CD4-positive, alpha-beta T cell (primary cell): ENCODE measurements at places on chromosomes 4 and X. TPM values are rescaled to one million over a fixed set of nuclear protein-coding genes. Genes with fewer than 3 reads are reported as not detected.

- DNase-seq, result no peak
These were observed 25.7 kb upstream of the MND1 start for GRCh38 chr4:153318696-153319320.

CFI gene
- total RNA-seq, result not detected

DNA sequence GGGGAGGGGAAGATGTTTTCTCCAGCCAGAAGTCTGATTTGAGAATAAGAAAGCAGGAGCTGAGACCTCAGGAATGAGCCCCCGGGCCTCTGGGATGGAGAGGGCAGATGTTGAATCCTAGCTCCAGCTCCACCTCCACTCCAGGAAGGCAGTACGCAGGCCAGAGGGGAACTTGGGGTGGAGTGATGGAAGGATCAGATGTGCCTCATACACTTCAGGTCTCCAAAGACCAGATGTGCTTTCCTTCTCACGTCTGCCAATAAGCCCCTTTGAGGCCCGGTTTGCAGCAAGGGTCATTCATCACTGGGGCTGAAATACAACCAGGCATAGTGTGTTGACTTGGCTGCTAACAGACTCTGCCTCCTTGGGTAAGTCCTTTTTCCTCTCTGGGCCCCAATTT is 28.1 kb downstream of the STARD8 start:
- no peak for DNase-seq

AKAP14 gene
- total RNA-seq, result not detected

- no peak for DNase-seq
These were observed 1.3 kb upstream of the CLCN5 start for GRCh38 chrX:49921109-49921508.

SPANXC gene
- not detected for total RNA-seq

SULT1B1 gene
- total RNA-seq, result 9.4 TPM

VSIG1 gene
- 14.9 TPM for total RNA-seq

DNA sequence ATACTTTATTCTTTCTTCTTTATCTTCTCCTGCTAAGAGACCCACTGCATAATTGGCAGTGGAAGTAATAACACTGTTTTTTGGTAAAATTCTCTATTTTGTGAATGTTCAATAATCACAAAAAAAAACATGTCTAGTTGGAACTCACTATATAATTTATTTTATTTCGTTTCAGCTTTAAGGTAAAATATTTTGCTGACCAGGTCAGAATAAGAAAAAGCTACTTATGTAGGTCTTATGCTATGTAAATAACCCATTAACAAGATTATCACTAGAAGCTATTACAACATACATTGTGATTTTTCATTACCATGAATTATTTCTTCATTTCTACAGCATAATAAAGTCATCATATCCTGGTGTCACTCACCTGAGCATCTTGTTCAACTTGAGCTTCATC is 19.3 kb downstream of the ANXA5 start:
- DNase-seq, result no peak

DNA sequence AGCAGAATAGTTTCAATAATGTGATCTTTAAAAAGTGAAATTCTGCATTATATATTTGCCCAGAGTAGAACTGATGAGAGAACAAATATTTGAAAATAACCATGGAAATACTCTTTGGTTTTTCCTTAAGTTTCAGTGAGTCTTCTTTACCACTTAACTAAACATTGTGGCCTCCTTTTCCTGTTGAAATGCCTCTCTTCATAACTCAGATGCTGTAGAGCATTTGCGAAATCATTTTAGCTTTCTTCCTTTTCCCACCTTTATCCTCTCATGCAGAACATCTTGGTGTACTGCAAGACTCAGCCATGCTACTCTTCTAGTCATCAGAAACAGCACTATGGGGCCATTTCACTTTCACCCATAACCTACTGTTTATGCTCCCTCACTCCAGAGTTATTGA is 48.2 kb downstream of the CASK start:
- DNase-seq, result no peak

- DNase-seq, result no peak
These were observed 1.0 kb upstream of the GUCY1B1 start for GRCh38 chr4:155757745-155758265.

DNA sequence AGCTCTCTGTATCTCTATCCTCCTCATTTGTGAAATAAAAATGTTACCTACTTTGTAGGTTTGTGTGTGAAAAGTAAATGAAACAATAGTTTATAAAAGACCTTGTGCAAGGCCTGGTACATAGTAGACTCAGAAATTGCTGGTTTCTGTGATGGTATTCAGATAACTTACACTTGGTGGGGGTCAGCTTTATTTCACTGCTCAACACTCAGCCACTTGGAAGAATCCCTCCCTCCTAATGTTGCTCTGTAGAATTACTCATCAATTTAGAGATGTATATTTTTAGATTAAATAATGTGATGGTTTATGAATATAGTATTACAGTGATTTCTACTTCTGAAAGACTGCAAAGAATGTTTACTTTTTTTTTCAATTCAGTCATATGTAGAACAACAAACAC is 32.7 kb downstream of the SMARCAD1 start:
- DNase-seq, result no peak

CC2D2A gene
- total RNA-seq, result not detected

FABP2 gene
- total RNA-seq, result not detected

- DNase-seq, result no peak
These were observed 264.9 kb downstream of the RAPGEF2 start for GRCh38 chr4:159367781-159368080.

DNA sequence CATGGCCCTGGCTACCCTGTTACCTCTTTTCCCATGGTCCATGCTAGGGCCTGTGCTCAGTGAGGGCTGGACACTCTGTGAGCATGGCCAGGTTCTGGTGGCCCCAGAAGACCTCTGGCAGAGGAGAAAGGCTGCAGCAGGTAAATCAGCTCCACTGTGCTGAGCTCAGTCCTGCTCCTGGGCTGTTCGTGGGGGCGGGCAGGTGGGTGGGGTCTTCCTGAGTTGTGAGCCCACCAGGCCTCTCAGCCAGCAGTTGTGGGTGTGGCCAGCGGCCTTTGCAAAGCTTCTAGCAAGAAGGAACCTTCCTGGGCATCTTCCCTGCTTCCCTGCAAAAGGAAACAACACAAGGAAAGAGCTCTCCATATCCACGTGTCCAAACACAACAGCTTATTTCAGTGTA is 85.3 kb upstream of the STX18 start:
- DNase-seq, result no peak

DNA sequence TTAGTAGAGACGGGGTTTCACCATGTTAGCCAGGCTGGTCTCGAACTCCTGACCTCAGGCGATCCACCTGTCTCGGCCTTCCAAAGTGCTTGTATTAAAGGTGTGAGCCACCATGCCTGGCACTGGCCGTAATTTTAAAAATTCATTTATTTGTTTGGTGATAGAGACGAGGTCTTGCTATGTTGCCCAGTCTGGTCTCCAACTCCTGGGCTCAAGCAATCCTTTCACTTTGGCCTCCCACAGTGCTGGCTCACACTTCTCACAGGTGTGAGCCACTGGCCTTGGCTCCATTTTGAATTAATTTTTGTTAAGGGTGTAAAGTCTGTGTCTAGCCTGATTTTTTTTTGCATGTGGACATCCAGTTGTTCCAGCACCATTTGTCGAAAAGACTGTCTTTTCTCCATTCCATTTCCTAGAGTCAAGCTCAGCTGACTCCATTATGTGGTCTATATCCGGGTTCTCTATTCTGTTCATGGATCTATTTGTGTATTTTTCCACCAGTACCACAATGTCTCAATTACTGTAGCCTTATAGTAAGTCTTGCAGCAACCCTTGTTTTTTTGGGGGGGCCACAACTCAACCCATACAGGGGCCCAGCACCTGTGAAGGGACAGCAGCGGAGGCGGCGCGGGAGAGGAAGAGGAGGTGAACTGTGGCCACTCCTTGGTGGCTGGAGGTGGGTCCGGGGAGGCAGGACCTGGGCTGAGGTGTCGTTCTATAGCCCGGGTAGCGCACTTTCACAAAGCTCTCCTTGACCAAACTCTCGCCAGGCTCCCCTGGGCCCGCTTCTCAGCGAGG is 1.5 kb upstream of the NSD2 start:
- no peak for DNase-seq

DNA sequence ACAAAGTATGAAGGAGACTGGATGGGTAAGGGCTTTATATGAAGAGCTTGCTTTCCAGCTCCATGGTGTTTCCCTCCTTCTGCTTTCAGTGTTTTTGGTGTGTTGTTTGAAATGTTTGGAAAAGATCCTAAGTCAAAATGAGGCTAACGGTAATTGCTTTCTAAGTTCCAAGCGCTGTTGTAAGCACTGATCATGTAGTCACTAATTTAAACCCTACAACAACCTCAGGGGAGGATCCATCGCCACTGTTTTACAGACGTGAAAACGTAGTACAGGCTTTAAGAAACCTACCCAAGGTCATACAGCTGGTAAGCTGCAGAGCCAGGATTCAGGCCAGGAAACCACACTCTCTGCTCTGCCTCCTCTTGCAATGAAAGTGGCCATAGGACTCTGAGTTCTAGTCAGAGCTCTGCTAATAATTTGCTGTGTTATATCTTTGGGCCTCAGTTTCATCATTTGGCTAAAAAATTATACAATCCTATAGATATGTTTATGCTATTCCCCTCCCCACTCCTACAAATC is 102.9 kb upstream of the PGRMC2 start:
- DNase-seq, result no peak

DNA sequence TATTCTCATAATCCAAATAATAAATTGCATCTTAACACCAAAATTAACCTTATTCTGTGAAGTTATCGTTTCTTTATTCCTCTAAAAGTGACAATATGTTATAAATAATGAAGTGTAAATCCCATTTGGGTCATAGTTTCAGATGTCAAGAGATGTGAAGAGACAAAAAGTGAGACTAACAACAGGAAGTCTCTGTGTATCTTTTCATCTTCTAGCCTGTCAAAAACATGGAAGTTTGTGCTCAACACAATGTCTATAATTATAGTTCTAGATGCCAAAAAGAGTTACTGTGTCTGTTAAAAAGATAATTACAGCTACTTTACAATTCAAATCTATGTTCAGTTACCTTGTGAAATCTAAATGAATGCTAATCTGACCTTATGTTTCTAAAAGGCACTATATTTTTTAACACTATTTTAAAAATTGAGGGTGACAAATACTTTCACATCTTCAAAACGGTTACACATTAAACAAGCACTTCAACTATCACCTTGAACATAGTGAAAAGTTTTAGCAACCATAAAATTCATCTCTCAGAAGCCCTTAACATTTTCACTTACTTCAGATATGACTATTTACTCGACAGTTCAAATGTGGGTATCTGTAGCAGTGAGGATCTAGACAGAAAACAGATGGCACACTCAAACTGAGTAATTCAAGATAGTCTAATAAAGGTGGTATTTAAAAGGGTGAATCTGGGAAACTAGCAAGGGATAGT is 509.8 kb downstream of the ARAP2 start:
- no peak for DNase-seq

- no peak for DNase-seq
These were observed 488.3 kb downstream of the ANKRD50 start for GRCh38 chr4:124224256-124224655.

DNA sequence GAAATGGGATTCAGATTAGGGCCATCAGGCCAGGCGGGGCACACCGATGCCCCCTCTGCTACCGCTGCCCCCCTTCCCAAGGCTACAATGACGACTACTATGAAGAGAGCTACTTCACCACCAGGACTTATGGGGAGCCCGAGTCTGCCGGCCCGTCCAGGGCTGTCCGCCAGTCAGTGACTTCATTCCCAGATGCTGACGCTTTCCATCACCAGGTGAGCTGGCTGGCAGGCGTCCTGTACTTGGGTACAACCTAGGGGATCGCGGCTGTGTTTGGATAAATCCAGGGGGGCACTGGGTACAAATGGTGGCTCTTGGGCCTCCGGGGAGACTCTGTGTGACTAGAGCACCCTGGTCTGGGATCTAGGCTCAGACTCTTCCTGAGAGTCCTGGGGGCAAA is 1.1 kb downstream of the EMD start:
- DNase-seq, result no peak
